ENCODE measurements at places on chromosomes 4 and X.

GRCh38 chr4:74013264-74013663 lies 14.8 kb upstream of the CXCL5 start:
- no peak for DNase-seq

DNA sequence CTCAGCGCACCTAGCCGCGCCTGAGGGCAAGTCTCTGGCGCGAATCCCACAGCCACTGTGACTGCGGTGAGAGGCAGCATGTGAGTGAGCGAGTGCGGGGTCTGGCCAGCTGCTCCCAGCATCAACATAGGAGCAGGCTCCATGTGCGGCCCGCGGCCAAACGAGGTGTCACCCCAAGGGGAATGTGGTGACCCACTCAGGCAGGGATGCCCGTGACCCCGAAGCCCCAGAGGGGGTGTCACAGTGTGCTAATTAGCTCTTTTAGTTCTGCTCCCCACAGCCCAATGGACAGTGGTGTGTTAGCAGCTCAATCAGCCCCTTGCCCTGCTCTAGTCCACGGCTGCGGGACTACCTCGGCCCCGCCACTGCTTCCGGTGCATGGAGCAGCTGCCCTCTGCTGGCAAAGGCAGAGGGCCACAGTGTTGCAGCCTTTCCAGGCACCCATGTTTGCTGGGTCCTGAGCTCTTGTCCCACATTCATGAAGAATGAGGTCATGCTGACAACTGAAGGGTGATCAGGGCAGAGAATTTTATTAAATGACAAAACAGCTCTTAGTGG lies 61.4 kb downstream of the AGA start:
- no peak for DNase-seq

- no peak for DNase-seq
These were observed 1427.9 kb downstream of the FAM133A start for GRCh38 chrX:95101851-95102390.

DNA sequence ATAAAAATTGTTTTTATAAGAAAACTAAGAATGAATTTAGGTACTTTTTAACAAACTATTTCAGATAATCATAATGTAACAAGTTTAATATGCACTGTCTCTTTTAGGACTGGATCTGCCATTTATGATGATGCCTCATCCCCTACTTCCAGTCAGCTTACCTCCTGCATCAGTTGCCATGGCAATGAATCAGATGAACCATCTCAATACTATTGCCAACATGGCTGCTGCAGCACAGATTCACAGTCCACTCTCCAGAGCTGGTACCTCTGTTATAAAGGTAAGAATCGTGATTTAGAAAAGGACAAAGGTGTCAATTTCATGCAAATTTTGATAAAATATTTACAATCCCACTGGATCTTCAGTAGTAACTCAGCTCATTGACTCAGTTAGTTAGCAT lies 566.2 kb downstream of the DACH2 start:
- no peak for DNase-seq

GRCh38 chr4:24230955-24231354 lies 341.1 kb upstream of the PPARGC1A start:
- no peak for DNase-seq

DNA sequence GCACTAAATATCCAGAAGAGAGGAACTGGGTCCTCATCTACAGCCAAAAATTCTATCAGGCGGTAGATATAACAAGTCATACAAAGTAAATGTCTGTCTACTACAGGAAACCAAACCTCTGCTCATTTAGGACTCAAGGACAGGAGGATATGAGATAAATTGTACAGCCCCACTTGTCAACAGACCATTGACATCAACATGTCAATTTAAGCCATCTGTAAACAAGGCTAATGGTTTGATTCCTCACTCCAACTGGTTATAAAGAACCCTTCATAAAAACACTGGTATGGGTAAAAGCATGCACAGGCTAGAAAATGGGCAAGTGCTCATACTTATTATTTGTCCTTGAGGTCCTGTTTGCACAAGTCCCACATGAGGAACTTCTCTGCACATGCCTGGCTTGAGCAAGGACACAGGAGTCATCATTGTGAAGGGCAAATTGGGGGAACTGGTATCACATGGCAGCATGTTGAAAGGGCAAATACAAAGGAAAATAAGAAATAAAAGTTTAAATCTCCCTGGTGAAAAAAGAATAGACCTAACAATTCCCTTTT lies 13.2 kb downstream of the RTL8B start:
- DNase-seq: no peak

- DNase-seq: no peak
These were observed 8.5 kb upstream of the SPANXN4 start for GRCh38 chrX:143017272-143017671.

DNA sequence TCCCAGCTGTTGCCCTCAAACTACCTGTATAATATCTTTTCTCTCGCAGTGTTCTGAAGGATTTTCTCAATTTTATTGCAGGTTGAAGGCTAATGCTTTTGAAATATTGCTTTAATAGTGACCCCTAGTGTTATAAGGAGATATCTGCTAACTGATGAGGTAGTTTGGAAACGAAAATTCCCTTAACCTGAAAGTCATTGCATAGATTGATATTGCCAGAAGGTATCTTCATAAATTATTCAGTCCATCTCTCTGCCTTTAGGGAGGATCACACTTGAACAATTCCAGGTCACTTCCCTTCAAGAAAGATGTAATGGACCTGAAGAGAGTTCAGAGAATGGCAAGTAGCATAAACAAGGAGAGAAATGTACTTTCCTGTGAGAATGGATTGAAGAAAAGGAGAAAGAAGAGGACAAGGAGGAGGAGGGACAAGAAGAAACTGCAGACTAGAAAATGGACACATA lies 44.1 kb downstream of the TIGD4 start:
- DNase-seq: no peak

DNA sequence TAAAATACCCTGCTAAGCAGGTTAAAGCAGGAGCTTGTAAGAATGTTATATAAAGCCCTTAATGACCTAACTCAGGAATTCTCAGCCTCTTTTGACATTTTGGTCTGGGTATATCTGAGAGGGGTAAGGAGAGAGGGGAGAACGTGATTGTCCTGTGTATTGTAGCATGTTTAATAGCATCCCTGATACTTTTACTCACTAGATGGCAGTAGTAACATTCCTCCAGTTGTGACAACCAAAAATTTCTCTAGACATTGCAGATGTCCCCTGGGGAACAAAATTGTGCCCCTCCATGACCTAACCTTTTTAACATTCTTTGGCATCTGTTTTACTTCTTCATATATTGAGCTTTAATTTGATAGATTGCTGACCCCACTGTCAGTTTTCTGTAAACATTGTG lies 17.9 kb downstream of the SMARCA5 start:
- no peak for DNase-seq

Measured in activated CD4-positive, alpha-beta T cell treated with anti-CD3 and anti-CD28 coated beads for 1 hour (primary cell).